ENCODE measurements at places on chromosomes 13 and 19.

DNA sequence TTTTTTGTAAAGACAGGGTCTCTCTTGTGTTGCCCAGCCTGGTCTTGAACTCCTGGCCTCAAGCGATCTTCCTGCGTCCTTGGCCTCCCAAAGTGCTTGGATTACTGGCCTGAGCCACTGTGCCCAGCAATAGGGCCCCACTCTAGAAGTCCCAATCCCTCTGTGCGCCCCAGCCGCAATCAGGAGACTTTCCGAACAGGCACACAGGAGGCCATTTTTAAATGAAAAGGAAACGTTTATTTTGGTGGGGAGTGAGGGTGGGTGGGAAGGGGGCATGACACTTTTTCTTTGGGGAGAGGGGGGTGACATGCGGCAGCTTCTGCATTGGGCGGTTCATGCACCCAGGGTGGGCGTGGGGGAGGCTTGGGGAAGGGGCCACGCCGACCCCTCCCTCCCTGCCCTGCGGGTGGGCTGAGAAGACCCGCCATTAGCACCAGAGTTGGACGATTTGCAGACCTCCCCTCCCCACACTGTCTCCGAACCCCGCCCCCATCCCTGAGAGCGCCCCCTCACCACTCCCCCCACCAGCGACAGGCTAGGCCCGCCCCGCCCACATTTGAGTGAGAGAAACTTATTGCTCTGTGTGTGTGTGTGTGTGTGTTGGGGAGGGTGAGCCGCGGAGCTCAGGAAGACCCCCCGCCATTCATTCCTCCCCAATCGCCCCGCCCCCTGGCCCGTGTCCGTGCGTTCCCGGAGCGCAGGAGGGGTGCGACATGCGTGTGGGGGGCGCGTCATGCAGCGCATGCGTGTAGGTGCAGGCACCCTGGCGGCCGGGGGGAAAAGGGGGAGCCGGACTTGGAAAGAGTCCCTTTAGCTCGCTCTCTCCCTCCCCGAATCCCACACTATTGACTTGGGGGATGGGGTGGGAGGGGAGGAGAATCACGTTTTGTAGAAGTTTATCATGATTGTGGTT is 17.2 kb downstream of the KCNC3 start:
- DNase-seq, result no peak

- no peak for DNase-seq
These were observed 14.8 kb downstream of the ZNF701 start for GRCh38 chr19:52584736-52585440.

- DNase-seq, result no peak
These were observed 106.4 kb upstream of the MLNR start for GRCh38 chr13:49113526-49114286.

DNA sequence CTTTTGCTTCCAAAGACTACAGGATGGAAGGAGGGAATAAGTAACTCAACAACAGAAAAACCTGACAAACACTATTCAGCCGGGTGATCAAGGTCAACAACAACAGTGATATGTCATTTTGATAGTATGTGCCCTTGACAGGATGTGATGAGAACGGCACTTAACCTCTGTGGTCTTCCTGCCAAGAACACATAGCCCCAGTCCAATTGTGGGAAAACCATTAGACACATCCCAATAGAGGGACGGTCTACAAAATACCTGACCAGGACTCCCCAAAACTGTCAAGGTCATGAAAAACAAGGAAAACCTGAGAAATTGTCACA is 43.1 kb upstream of the AMER2 start:
- no peak for DNase-seq

DNA sequence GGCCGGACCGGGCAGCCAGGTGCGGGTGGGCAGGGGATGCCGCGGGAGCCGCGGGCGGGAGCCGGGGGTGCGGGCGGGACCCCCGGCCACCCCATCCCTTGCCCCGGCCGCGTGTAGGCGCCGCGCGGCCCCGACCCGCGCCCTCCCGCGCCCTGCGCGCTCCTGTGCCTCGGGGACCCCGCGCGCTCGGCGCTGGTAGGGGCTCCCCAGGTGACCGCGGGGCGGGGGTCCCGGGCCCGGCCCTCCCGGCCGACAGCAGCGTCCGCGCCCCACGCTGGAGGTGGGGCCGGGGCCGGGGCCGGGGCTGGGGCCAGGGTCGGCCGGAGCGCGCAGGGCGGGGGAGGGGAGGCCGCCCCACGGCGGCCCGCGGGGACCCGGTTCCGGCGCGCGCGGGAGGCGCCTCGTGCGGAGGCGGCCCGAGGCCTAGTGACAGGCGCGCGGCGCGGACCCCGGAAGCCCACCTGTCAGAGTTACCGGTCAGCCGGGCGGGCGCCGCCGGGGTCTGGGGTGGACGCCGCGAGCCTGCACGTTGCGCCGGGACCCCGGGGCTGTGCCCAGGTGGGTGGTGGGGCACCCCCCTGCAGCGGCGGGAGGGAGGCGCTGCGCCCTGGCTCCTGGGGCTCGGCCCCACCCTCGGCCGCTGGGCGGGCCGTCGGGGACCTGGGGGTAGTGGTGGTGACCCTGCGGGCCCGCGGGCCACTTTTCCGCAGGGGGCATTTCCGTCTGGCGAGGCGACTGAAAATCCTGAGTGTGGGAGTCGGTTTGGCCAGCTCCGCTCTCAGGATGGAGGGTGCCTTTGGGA is 518 bp downstream of the TFDP1 start:
- DNase-seq, result no peak

DNA sequence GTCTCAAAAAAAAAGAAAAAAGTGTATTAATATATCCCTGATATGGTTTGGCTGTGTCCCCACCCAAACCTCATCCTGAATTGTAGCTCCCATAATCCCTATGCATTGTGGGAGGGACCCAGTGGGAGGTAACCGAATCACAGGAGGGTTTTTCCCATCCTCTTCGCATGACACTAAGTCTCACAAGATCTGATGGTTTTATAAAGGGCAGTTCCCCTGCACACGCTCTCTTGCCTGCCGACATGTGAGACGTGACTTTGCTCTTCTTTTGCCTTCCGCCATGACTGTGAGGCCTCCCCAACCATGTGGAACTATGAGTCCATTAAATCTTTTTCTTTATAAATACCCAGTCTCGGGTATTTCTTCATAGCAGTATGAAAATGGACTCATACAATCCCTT is 17.7 kb downstream of the STK24 start:
- DNase-seq, result no peak

DNA sequence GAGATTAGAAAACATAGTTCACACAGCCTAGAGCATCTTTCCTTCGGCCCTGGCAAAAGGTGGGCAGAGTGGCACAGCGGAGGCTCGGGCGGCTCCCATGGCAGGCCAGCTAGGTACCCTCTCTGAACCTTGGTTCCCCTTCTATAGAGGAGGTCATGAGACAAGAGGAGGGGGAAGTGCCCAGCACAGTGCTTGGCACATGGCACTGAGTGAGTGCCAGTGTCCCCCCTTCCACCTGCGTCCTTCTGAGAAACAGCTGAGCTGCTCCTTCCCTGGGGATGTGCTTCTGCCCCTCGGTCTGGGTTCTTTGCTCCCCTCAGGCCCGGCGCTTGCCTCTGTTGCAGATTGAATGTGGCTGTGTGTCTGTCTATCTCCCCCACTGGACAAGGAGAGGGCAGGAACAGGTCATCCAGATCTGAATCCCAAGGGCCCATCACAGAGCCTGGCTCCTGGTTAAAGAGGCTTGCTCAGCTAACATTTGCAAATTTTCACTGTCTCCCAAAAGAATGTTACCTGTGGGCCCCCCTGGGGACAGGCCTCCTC is 165.6 kb downstream of the USP12 start:
- DNase-seq, result no peak

DNA sequence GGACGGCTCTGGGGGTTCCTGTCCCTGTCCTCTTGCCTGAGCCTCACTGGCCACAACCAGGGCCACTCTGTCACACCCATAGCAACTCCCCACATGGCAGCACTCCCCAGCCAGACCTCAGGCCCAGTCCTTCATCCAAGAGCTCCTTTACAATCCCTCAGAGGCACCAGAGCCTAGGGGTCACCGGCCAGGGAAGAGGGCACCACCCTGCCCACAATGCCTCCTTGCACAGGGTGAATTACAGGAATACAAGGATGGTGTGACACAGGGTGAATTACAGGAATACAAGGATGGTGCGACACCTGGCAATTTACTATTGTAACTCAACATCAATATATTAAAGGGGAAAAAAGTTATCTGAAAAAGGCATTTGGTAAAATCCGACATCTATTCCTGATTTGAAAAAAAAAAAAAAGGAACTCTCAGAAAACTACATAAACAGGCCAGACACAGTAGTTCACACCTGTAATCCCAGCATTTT is 16.5 kb downstream of the MIER2 start:
- DNase-seq, result no peak

GRCh38 chr19:55443824-55444480 is 852 bp upstream of the SHISA7 start:
- no peak for DNase-seq
